ENCODE measurements at places on chromosomes 16 and 17.

- no peak for DNase-seq
Observed at GRCh38 chr16:25859645-25860044, 167.9 kb downstream of the HS3ST4 start.

- no peak for DNase-seq
Observed at GRCh38 chr17:79552405-79552804, 58.4 kb downstream of the RBFOX3 start.

GRCh38 chr16:4899474-4899846 is 37.5 kb downstream of the PPL start:
- DNase-seq: no peak

DNA sequence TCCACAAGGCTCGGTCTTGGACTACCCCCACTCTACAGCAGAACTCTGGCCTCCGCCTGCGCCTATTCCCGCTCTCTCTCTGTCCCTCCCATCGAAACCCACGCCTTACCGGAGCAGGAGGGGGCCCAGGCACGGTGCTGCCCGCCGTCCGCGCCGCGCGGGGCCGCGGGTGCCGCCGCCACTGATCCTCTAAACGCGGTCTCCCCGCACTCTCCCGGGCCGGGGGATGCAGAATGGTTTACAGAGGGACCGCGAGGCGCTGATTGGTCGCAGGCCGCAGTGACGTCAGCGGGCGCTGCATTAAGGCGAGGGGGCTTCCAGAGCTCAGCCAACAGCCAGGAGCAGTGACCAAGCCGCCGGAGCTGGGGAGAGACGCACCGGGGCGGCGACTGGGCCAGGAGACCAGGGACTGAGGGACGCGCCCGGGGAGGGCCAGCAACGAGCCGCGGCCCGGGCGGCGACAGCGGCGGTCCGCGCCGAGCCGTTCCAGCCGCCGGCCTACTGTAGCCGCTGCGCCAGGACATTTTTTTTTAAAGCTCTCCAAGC is 747 bp upstream of the LHX1 start:
- no peak for DNase-seq

GRCh38 chr16:21001262-21001661 is 100.7 kb downstream of the LYRM1 start:
- no peak for DNase-seq

DNA sequence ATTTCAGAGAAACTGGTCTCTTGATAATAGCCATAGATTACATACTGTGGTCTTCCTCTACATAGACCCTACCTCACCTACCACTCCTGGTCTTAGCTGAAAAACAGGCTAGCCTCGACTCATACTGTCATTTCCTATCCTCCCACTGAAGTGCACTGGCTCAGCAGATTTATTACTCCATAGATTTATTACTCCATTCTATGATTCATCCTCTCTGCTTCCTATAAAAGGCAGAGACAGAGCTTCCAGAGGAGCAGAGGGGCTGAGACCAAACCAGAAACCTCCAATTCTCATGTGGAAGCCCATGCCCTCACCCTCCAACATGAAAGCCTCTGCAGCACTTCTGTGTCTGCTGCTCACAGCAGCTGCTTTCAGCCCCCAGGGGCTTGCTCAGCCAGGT is at the start of gene CCL7:
Gene CCL7, plus strand, starts transcription at position 253 of the 400 bp plus-strand sequence. Its CDS starts 70 bp downstream, at position 323.
- DNase-seq: no peak

DNA sequence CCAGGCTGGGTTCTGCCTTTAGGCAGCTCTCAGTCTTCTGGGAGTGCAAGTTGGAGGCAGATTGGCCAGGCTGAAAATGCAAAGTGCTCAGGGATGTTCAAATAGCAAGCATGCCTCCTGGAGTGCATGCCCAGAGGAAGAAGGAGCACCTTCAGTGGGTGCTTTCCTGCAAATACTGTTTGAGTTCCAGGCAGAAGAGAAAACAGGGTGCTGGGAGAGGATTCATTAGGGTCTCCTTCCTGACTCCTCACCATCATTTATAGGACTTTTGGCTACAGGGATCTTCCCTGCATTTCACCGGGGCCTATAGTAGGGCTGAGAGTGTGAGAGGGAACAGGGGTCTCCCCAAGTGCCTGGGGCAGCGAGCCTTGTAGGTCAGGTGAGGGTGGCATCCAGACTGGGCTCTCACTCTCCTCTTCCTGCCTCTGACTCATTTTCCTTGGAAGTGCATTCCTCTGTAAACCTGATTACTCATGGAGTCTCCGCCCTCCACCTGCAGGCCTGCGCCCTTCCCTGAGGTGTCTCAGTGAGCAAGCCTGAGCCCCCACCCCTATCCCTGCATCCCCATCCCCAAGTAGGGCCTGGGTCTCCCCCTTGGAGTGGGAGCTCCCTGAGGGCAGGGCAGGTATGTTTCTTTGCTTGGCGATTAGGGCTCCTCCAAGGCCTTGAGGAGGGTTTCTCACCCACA is 17.1 kb upstream of the TNS4 start:
- DNase-seq: peak; percentile 77

- no peak for DNase-seq
Observed at GRCh38 chr16:51834133-51834532, 683.1 kb upstream of the SALL1 start.

DNA sequence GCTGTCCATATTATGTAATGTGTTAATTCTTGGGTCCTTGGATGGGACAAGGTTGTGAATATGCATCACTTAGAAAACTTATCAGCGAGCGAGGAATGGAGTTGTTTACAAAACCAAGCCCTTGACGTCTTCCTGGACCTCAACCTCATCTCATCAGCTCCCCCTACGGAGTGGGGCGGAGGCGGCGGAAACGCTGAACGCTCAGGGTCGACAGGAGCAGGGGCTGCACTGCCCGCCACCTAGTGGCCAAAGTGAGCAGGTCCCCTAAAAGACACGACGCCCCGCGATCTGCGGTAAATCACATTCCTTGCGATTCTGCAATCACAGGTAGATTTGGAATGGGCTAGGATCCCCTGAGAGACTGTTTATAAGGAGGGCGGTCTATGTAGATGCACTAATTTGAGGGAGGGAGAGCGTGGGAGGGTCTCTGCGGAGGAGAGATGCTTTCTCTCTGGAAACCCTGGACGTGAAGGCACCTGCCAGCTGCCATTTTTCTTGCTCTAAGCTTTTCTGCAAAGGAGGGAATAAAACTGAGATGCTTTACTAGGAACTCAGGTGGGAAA is 5.4 kb upstream of the ICAM2 start:
- DNase-seq: peak; percentile 94

DNA sequence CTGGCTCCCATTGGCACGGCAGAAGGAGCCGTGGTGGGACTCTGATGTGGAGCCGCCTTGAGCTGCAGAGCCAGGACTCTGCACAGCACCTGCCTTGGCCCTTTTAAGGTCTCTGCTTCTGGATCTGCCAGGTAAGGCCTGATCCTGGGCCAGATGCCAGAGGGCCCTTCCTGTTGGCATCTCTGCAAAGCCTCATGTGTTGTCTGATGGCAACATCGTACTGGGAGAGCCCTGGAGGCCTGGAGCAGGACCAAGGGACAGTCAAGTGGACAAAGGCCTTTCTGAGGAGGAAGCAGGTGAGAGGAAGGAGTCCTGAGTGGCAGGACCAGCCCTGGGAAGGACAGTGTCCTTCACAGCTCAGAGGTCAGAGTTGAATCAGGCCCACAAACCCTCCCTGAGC is 26.1 kb downstream of the SOCS1 start:
- no peak for DNase-seq

DNA sequence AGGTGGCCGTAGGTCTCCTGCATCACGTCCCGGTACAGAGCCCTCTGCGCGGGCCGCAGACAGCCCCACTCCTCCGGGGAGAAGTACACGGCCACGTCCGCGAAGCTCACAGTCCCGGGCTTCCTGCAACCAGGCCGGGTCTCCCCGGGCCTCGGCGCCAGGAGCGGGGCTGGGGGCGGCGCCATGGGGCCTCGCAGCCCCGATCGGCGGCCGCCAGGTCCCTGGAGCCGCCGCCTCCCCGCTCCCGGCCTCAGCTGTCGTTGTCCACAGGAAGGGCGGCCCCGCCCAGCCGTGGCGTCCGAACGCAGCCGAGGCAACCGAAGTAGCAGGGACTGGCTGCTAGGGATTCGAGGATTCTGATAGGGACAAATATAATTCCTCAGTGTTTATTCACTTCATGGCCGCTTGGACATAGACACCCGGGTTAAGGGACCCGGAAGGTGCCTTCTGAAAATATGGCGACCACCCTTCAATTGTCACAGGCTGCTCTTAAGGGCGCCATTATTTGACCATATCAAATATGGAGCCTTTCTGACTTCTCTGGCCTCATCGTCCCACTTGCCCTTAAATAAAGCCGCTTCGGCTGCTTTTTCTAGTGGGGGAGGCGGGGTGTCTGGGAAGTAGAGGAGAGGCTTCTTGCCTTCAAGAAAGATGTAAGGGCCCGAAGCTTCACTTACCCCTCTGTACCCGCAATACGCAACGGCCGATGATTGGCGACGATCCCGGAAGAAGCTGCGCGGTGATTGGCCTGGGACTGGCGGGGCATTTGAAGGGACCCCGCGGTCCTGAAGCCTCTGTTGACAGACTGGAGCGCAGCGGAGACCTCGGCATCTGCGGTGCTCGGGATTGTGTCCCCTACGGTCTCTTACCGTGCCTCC is at the start of gene ZNF688:
Gene ZNF688, minus strand, starts transcription at position 270 of the 878 bp plus-strand sequence. Its CDS starts 85 bp downstream, at position 185.
- peak; percentile 90 for DNase-seq

- DNase-seq: no peak
Observed at GRCh38 chr17:44079877-44080821, 9.6 kb downstream of the G6PC3 start.

- DNase-seq: no peak
Observed at GRCh38 chr17:76469076-76469990, 1.9 kb downstream of the AANAT start.

DNA sequence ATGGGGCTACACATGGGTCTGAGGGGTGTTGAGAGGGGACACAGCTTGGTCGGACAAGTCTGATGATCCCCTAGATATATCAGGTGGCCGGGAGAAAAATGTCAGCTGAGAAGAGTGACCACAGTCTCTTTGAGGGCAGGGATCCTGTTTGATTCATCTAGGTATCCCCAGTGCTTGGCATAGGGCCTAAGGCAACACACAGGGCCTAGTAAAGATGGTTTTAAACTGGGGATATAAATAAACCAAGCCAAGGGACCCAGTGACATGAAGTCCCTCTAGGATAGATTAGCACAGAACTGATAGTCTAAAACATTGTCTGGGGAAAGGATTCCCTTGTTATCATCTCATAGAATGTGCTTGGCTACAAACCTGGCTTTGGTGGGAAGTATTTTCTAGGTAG is 1.4 kb downstream of the ERCC4 start:
- DNase-seq: no peak

GRCh38 chr16:85863384-85863774 is 35.6 kb upstream of the IRF8 start:
- DNase-seq: peak; percentile 44

DNA sequence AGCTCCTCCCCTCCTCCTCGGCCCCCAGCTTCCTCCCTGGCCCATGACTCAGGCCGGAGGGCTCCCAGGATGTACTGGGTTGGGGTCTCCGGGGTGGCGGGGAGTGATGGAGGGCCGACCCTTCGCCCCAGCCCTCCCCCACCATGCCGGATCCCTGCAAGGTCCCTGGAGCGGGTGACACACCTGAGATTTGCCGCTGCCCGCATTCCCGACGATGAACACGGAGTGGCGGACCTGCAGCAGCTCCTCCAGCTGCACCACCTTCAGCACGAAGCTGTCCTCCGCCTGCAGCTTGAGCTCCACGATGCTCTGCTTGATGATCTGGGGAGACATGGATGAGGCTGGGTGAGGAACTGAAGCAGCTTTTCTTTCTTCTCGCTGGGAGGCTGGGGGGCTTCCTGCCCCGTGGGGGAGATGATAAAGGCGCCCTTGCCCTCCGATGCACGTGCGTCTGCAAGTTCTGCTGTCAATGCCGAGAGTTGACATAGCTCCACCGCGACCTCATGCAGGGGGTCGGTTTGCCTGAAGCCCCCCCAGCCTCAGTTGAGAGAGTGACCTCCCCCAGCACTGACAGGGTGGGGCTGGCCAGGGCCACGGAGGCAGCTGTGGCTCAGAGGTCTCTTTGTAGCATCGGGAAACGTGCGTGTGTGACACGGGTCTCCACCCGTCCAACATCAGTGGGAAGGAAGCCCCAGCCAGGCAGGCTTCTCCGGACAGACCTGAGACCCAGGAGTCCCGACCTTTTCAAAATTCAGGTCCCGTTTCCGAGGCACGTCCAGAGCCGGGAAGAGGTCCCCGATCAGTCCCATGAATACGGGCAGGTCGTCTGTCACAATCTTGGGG is 83.1 kb downstream of the DNAH17 start:
- DNase-seq: no peak

DNA sequence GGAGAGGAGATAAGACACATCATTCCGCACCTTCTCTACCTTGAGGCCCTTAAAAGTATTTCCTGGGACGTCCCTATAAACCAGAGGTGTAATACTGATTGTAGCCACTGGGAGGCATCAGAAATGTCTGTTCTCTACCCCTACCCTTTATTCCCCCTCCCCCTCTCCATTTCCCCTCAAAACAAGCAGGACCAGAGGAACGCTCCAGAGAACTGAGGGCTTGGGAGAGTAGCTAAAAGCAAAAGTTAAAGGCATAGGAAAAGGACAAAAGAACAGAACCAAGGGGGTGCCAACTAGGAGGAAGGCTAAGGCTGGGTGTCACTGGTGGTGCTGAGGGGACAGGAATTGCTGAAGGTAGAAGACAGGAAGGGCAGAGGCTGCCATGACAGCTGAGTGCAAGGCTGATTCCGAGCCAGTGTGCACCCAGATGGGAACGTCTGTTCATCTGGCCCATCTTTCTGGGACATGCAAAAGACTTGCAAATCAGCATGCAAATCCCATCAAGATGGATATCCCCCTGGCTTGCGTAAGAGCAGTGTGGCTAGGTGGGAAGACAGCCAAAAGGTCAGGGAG is 6.7 kb downstream of the CAMTA2 start:
- peak; percentile 40 for DNase-seq

Measured in urothelium cell line (cell line).